Regular cardiac myocyte (primary cell): ENCODE measurements at places on chromosomes 7 and 10. TPM values are rescaled to one million over a fixed set of nuclear protein-coding genes. Genes with fewer than 3 reads are reported as not detected.

SERPINE1 gene
- total RNA-seq = 2,435 and 2,576 TPM in 2 replicates

EGFR gene
- total RNA-seq = 44.5 and 47.2 TPM in 2 replicates

SFRP5 gene
- not detected in 2 replicates for total RNA-seq

SH3PXD2A gene
- 10.7 and 18.0 TPM in 2 replicates for total RNA-seq

HYAL4 gene
- not detected in 2 replicates for total RNA-seq

TLX1 gene
- total RNA-seq = not detected in 2 replicates

SPDYE2 gene
- not detected in 2 replicates for total RNA-seq

FKBP6 gene
- not detected in 2 replicates for total RNA-seq

NUTM2E gene
- under 0.01 TPM in 1 of 2 replicates, not detected in the other for total RNA-seq
